Mammary epithelial cell (primary cell): ENCODE measurements at places on chromosomes 11 and 22. TPM values are rescaled to one million over a fixed set of nuclear protein-coding genes. Genes with fewer than 3 reads are reported as not detected.

OR2AG1 gene
- not detected for polyA plus RNA-seq

SYT9 gene
- polyA plus RNA-seq: not detected

CARD18 gene
- polyA plus RNA-seq: 3.4 TPM

DNA sequence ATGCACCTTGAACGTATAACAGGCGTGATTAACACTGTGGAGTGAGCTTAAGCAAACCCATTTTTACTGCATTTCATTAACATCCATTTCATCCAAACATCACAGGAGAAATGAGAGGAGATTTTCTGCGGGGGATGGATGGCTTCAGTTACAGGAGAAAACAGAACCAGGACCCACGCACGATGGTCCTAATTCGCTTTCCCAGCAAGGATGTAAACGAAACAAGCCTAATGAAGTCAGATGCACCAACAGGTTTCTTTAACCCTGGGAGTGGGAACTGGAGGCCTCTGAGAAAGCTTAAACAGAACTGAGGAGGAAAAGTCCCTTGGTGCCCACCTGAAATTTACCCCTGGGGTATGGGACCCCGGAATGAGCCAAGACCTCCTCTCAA is 2.7 kb downstream of the CADM1 start:
- DNase-seq: no peak

DNA sequence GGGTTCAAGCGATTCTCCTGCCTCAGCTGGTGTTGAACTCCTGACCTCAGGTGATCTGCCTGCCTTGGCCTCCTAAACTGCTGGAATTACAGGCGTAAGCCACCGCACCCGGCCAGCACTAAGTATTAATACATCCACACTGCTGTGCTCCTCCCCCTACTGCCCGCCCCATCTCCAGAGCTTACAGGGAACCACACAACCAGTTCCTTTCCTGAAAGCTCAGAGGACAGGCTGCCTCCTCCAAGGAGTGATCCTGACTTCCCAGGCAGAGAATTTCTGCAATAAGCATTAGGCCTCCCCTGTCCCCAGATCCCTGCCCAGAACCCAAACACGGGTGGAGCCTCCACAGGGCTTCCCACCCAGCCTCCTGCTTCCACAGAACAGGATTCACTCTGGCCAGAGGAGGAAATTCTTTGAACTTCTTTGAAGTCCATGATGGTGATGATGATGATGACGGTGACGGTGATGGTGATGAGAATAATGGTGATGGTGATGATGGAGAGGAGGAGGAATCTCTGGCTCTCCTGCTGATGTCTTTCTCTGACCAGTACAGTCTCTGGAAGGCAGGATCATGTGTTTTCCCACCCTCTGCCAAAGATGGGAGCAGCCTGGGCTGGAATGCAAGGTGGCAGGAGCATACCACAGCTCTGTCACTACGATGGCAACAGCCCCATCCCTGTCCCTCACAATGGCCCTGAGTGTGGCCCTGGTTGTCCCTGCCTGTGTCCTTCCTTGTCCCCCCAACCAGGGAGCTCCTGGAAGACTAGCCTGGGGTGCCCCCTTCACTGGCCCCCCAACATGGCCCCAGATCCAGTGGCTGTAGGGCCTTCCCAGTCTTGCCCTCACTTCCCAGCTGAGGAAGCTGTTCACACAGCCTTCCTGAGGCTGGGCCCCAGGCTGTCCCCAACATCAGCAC is 33.5 kb upstream of the CSNK1E start:
- no peak for DNase-seq

- no peak for DNase-seq
These were observed 107.7 kb upstream of the SYT13 start for GRCh38 chr11:45393826-45394225.

DNA sequence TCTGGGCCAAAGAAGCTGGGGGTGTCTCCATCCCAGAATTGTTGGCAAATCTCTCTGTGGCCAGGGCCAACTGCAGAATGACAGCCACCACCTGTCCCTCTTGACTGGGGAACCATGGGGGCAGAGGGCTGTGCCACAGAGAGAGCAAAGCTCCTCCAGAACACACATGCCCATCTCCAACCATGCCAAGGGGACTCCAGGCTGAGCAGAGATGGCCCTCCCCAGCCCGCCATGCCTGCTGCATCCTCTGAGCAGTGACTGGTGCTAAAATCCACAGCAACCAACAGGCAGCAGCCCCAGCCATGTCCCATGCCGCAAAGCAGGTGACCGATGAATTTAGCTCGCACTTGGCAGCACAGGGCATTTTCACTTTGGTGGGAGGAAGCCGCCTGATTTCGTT is 45.0 kb downstream of the LARGE1 start:
- DNase-seq: no peak

DNA sequence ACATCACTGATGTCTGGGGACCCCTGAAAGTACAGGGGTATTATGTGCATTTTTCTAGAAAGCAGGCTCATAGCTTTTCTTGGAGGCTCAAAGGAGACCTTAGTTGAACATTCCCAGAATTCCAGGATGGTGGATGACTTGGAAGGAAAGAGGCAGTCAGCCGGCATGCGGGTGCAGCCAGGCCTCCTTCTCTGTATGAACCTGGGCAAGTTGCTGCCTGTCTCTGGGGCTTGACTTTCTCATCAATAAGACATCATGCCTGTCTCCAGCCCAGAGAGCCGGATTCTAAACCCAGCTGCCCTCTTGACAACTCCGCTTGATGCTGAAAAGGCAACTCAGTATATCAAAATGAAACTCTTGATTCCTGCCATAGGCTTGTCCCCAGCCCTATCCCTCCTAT is 12.6 kb downstream of the MS4A15 start:
- peak; percentile 35 for DNase-seq

GRCh38 chr11:60376601-60377000 is 1.7 kb upstream of the MS4A7 start:
- no peak for DNase-seq

GRCh38 chr22:23302171-23303002 is 122.1 kb downstream of the BCR start:
- DNase-seq: no peak

GRCh38 chr11:8709777-8710176 is 27.2 kb downstream of the RPL27A start:
- DNase-seq: no peak

DNA sequence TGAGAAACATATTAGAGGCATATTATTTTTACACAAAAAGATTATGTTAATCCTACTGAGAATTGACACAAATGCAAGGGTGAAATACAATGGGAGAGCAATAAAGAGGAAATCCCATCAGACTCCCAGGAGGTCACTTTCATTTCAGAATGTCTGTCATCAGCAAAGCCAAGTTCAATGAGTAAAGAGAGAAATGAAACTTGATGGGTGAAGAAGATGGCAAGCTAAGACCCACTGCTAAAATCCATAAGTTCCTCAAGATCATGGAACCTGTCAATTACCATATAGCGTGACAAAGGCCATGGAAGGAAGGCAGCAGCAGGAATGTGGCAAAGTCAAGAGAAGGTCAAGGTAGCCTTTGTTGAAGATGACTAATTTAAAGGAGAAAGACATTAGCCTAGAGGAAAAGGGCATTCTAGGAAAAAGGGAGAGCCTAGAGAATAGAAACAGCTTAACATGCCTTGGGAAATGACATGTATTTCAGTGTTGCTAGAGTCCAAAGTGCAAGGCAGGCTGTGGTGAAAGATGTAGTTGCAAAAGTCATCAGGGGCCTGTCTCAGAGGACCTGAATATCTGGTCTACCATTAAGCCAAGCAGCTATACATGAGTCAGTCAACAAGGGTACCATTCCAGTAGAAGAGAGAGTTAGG is 43.1 kb downstream of the FAM168A start:
- DNase-seq: no peak

DNA sequence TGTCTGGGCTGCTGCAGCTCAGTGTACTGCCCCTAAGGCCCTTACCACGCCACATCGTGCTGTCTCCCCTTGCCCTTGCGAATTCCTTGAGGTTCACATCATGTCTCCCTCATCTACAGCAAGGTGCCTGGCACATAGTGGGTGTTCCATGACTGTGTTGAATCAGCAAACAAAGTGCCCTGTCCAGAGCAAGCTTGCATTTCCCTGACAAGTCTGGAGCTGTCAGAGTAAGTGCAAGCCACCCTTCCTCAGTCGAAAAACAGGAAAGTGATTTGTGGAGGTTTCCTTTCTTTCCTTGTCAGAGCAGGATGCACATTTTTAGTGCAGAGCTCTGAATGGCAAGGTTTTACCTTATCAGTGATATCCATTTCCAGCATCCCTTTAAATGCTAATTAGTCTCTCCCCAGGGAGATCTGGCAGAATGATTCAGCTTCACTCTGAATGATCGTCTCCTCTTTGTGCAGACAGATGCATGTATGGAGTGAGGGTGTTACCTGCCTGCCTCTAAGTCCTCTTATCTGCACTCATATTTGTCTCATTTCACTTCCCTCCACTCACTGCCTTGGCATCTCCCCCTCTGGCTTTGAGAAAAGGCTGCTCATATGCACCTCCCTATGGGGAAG is 331.2 kb downstream of the TMEM135 start:
- peak; percentile 23 for DNase-seq

GRCh38 chr11:46120346-46121300 is 631 bp downstream of the PHF21A start:
- DNase-seq: peak; percentile 70

DNA sequence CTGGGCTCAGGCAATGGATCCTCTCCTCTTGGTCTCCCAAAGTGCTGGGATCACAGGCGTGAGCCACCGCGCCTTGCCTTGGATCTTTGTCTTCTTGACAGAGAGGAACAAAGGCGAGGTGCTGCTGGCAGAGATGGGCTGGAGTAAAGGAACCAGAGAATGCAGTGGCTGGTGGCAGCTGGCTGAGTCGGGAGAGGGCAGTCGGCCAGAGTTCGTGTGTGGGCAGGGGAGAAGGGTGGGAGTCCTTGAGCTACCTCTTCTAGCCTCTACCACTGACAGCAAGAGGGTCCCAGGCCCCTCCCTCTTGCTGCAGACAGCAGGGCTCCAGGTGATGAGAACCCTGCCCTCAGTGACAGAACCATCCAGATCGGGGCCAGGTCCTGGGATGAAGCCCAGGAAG is 86.2 kb upstream of the LINC01488 start:
- DNase-seq: no peak

GRCh38 chr11:95337972-95338429 is 107.0 kb upstream of the SESN3 start:
- no peak for DNase-seq

- peak; percentile 70 for DNase-seq
These were observed 30.5 kb downstream of the CTNND1 start for GRCh38 chr11:57792060-57792541.

GRCh38 chr11:91100427-91100826 is 877.6 kb upstream of the CHORDC1 start:
- DNase-seq: peak; percentile 3
